ENCODE measurements at places on chromosomes 4 and X.

GRCh38 chrX:67585401-67585800, 41.6 kb downstream of the AR start:
- DNase-seq = no peak

DNA sequence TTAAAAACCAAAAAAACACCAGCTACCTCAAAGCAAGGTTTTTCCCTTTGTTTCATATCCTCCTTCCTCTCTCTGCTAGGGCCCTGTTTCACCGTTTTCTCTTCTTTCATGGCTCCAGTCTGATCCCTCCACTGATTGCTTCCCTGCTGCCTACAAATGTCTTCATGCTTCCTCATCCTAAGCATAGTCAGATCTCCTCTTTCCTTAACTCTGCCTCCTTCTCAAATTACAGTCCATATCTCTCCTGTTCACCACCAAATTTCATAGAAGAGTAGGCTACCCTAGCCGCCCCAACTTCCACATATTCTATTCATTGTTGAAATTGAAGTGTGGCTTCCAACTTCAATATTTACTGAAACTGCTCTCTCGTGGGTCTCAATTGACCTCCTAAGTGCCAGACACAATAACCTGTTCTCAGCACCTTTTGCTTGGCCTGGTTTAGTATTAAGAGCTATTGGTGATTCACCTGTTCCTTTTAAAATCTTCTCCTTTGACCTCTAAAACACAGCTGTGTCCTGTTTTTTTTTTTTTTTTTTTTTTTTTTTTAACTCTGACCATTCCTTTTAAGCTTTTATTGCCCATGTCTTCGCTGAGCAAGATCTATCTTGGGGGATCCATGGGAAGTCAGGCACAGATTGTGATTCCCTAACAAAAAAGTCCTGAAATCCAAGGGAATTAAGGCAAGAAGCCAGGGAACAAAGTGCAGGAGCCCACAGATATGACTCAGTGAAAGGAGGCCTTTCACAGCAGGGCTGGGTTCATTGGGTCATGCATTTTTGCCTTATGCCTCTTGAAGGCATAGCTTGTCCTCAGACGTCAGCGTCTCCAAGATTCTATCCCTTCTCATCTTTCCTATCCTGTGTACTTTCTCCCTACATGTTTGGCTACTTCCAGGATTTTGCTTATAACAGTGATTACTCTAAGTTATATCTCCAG, 85.4 kb downstream of the RPS3A start:
- no peak for DNase-seq

GRCh38 chrX:110004215-110004614, 1.3 kb downstream of the TMEM164 start:
- DNase-seq = no peak

GRCh38 chr4:189341881-189342280, 598.8 kb upstream of the FRG1 start:
- no peak for DNase-seq

DNA sequence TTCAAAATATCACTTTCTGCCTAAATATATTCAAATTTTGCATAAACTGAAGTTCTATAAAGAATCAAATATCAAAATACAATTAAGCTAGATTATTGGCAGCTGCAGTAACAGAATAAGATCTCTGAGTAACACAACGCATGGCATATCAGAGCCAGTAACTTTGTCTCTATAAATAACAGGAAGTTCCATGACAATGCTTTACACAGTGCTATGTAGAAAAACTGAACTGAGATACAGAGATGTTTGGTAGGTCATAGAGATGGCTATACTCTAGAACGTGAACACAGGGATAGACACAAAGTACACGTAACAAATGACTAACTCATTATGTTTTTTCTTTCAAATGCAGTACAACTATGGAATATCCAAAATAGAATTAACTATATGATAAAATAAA, 18.2 kb downstream of the UBE2D3 start:
- no peak for DNase-seq

DNA sequence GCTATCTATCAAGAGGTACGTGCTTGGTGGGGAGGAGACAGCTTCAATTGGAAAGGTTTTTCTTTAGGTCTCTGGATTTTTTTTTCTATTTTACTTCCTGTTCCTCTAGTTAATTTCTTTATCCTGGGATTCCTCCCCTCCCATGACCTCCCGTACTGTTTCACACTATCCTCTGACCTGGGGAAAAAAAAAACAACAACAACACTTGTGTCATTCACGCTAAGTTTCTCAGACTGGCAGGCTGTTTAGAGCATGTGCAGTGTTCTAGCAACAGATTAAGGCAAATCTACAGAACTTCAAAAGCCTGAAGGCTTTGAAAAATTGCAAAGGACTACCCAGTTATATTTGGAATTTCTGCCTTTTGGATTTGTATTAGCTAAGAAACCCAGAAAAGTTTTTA, 358.4 kb downstream of the ARHGAP24 start:
- DNase-seq = no peak

DNA sequence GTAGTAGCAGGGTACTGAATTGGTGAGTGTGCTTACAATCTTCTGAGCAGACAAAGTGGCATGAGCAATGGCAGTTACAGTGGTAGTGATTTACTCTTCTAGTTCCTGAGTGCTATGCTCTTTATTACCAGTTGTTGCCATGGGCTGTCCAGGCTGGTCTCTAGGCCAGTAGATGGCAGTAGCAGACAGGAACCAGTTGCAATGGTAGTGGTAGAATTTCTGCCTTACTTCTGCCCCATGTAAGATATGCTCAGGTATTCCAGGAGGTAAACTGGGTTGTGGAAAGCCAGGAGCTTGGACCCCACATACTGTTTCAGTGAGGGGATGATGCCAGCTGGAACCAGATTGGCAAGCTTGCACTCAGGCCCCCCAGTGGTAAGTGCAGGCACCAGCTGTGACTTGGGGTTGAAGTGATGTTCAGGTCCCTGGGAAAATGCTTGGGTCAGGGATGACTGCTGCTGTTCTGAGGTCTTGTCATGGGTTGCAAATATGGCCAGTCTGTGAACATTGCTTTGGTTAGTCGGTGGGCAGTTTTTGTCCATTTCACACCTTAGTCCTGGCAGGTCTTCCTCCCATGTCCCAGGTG, 63.0 kb upstream of the ZXDB start:
- no peak for DNase-seq

DNA sequence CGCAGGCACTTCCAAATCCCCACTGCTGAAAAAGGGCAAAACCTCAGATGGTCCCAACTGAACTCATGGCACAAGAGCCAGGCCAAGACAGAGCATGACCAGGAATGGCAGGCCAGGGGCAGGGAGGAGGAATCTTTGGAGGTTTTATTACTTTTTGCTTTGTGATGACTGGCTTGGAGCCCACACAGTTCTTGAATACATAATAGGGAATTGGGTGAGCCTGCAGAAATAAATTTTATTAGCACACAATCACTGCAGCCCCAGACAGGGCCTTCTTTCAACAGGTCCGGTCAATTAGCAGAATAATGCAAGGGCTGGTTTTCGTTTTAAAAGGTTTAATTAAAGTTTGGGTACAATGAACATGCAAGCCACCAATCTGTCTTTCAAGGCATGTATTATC, 23.4 kb upstream of the MAMLD1 start:
- DNase-seq = no peak

- no peak for DNase-seq
Observed at GRCh38 chr4:60780874-60781273, 419.3 kb upstream of the ADGRL3 start.

DNA sequence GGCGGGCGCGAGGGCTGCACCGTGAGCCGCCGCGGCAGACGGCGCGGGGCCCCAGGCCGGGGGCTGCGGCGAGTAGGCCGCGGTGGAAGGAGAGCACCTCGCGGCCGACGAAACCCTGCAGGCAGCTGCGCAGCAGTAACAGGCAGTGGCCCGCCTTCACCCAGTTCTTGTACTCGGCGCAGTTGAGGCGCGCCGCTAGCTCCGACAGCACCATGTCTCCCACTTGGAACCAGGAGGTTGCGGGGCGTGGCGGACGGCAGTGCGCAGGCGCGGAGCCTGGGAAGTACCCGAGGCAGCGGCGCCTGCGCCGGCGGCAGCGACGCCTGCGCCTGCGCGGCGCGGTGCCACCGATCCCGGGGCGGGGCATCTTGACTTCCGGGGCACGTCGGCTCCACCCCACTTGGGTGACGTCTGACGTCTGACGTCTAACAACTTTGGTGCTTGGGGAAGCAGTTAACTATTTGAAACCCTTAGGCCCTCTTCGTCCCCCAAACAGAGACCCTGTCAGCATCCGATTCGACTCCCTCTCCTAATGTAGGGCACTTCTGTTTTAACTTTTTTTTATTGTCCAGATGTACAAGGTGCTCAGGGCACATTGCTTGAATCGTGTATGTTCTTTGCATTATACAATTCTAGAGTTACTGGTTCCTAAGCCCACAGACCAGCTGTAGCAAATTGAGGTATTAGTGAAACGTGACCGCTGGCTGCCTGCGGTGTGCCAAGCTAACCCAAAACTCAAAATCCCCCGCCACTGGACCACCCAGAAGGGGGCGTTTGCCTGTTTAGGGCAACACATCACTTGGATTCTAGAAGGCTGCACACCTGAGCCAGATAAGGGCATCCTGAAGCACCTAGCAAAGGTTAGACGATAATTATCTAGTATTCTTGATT, at the start of gene CXorf38:
Gene CXorf38 (minus strand): TSS at position 255 of the 891 bp plus-strand sequence. CDS start 41 bp downstream, at position 214.
- peak; percentile 83 for DNase-seq

DNA sequence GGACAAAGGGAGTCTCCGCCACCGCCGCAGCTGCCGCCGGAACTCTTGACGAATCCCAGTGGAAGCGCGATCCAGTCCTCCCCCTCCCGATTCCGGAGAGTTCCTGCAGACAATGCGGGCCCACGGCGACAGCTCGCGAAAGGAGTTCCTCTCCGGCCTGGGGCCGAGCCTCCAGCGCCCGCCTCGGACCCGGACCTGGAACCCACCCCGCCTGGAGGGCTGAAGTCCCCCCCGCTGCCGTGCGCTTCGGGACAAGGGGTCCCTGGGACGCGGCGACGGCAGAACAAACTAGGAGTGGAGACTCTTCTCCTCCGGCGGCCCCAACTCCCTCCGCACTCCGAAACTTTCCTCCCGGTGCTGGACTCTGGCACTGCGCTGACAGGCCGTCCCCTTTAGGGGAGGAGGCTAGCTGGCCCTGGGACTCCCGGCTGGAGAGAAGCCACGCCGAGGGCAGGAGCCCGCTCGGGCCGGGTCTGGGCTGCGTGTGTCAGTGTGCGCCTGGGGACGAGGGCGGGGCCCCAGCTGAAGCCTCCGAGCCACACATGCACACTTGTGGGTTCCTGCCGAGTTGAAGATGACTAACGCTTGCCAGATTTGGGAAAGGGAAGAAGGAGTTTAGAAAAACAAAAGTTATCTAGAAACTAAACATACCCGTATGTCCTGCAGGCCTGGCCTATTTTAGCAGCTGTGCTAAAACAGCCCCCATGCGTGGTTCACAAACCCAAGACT, at the start of gene ANTXR2:
Gene ANTXR2 (minus strand): TSS at position 486 of the 729 bp plus-strand sequence. CDS start 669 bp downstream, outside the sequence.
- DNase-seq = peak; percentile 49

DNA sequence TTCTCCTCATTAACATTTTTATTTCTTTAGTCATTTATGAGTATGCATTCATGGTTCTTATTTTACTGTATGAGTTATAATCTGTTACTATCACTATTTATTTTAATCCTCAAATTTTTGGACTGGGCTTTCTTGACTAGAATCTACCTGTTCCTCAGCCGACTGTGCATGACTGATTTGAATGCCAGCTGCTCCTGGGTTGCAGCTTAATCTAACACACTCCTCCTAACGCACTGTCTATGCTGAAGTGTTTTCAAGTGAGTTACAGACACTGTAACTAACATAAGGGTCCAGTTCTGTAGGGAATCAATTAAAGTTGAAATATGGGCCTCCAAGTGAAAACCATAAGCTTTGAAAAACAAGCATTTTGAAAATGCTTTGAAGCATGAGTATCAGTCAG, 137.4 kb upstream of the ARSJ start:
- DNase-seq = no peak

GRCh38 chr4:159016593-159017024, 86.3 kb upstream of the RAPGEF2 start:
- DNase-seq = no peak

- DNase-seq = no peak
Observed at GRCh38 chrX:119758731-119759247, 401 bp downstream of the SOWAHD start.

GRCh38 chrX:19331831-19332230, 11.9 kb upstream of the PDHA1 start:
- no peak for DNase-seq

GRCh38 chrX:121106484-121107235, 59.2 kb downstream of the GLUD2 start:
- DNase-seq = no peak

- DNase-seq = no peak
Observed at GRCh38 chr4:10581022-10581421, 103.5 kb downstream of the CLNK start.
